ENCODE measurements at places on chromosomes 4 and X.

GRCh38 chr4:76275486-76276124 is 24.1 kb downstream of the FAM47E start:
- no peak for DNase-seq

DNA sequence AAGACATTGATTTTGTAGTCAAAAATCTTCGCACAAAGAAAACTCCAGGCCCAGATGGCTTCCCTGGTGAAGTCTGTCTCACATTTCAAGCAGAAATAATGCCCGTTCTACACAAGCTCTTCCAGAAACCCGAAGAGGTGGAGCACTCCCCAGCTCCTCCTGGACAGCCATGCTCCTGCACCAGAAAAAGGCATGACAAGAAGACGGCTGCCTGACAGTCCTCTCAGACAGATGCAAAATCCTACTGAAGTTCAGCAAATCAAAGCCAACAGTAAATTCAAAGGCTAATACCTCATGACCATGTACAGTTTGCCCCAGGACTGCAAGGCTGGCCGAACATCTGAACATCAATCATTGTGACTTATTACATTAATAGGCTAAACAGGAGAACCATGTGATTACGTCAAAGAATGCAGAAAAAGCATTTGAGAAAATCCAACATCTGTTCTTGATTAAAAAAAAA is 30.8 kb upstream of the MXD4 start:
- DNase-seq: no peak

- DNase-seq: no peak
These were observed 39.3 kb downstream of the ING2 start for GRCh38 chr4:183544109-183544508.

- DNase-seq: no peak
These were observed 146.1 kb downstream of the COL25A1 start for GRCh38 chr4:109156356-109156755.

DNA sequence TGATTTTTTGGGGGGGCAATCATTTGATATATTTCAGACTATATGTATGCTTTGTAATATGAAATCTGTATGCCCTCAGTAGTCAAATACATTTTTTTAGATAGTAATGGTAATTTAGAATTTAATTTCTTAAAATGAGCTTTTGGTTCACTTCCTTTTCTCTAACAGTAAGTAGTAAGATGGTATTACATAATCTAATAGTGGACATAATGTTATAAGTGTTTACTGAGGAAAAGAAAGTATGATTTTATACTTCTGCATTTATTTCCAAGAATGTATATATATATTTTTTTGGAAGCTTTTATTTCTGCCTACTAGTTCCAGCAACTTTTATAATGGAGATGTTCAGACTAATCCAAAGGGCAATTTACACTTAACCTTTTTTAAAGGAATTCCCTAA is 1450.7 kb upstream of the TENM3 start:
- DNase-seq: no peak

- no peak for DNase-seq
These were observed 49.5 kb upstream of the ADRA2C start for GRCh38 chr4:3716631-3717235.

DNA sequence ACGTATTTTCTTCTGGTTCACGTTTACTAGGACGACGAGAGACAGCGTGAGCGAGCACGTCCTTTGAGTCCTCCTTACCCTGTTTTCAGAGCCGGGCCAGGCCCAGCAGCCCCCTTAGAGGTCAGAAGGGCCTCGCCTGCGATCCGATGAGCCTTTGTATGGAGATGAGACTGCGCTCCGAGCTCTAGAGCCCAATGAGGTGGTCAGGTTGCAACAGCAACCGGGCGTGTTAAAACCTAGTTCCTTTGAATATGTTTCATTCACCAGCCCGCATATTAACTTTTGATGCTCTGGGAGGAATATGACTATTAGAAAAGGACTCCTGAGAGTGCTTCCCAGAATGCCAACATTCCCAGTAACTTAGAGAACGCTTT is 55.6 kb upstream of the TADA2B start:
- no peak for DNase-seq

DNA sequence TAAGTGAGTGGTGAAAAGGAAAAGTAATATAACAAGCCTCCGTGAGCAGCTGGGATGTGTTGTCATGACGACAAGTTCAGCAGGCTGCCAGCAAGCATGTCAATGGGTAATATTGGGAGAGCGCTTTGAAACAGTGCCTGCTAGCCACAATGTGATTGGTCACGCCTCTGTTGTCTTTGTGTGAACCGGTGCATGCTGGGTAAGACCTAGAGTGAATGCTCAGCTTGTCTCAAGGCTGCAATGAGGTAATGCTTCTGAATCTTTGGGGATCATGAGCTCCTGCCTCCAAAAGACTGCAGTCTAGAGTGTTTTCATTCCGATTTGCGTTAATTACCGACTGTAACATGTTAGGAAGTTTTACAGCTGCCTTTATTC is 54.9 kb downstream of the STOX2 start:
- DNase-seq: no peak

DNA sequence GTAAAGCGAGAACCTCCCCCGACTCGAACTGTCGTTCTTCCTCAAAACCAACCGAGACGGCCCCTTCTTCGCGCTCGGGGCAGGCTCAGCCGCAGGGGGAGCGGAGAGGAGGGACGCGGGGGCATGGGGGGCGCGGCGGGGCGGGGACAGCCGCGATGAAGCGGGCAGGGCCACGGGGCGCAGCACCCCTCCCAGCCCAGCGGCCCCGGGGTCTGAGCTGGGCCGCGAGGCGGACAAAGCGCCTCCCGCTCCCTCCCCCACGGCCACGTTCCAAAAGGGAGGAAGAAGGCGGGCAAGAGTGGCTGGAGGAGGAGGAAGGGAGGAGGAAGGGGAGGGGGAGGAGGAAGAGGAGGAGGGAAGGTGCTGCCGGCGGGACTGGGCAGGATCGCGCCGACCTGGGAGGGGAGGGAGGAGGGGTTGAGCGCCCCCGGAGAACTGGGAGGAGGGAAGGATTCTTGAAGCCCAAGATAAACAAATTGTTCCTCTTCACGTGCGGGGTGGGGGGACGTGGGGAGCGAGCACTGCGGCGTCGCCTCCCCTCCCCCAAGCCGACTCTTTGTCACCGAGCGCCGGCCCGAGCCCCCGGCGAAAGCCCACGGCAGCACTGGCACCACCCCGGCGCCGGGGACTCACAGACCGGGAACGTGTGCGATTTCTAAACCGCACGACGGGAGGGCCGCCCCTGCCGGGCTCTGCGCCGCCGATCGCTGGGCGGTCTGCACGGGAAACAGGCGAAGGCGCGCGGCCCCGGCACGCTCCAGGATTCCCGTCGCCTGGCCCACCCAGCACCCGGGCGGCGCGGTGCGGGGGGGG is 2.9 kb downstream of the MAML3 start:
- peak; percentile 74 for DNase-seq

DNA sequence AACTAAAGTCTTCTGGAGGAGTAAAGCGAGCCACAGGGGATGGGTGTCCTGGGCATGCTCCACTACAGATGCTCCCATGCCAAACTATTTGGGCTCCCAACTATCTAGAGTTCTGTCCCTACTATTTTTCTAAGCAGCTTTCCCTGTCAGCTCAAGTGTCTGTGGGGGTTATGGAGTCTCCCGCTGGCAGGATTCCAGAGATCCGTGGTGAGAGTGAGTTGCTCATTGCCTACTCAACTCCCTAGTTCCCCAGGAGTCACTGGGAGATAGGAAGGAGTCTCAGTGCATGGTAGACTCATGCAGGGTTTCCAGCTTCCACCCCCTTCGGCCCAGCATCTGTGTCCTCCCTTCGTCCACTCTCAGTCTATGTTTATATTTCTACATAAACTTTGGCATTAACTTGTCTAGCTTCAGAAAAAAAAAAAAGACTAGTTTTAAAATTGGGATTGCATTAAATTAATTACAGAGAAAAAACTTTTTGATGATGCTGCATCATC is 55.1 kb upstream of the INPP4B start:
- no peak for DNase-seq

DNA sequence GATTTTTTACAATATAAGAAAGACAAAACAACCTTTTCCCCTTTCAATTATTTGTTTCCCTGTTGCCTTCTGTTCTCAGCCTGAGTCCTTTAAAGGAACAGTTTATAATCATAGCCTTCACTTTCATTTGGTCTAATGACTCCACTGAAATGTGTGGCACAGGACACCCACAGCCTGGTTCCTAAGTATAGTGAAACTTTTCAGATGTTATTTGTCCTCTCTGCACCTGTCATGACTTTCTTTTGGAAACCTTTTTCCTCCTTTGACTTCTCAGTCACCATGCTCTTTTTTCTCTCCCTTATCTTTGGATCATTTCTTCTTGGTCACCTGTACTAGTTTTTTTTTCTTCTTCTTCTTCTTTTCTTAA is 237.8 kb upstream of the ANXA3 start:
- DNase-seq: no peak

DNA sequence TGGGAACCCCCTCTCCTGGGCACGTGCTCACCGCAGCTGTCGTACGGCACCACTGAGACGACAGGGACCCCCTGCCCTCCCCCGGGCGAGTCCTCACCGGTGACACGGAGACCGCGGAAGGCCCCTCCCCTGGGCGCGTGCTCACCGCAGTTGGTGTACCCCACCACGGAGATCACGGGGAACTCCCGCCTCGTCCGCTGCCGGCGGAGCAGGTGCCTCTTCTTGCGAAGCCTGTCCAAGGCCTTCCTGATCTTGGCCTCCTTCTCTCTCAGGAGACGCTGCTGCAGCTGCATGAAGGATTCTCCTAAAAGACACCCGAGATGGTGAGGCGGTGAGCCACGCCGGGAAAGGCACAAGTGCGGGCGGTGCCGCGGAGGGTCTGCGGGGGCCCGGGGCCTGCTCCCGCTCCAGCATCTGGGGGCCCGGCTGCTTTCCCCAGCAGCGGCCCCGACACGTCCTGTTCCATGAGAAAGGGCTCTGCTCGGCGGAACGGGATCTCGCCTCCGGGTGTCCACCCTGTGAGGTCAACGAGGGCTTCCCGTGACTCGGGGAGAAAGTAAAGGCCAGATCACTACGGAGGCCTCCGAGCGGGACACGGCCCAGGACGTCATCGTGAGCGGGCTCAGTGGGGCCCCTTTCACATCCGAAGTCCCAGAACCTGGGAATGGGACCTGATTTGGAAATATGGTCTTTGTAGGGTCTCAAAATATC is 5.8 kb downstream of the GTPBP6 start:
- DNase-seq: no peak

DNA sequence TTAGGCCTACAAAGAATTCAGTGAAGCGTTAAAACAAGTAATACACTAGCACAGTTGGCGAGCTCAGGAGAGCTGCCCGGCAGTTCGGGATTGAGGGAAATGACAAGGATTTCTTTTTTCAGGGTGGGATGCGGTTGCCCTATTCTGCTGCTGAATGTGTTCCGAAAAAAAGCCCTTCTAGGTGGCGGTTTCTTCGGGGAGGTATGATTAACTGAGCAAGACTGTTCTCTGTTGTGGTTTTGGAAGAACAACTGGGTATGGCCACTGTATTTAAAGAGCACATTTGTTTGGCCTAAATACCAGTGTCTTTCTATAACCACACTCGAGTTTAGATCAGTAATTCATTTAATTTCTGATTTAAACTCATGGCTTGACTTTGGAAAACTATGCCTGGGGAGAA is 459.7 kb upstream of the FAT1 start:
- DNase-seq: no peak

- DNase-seq: no peak
These were observed 234.8 kb upstream of the HHIP start for GRCh38 chr4:144411119-144411518.

- DNase-seq: no peak
These were observed 727.7 kb upstream of the FAM241A start for GRCh38 chr4:111417521-111417920.

DNA sequence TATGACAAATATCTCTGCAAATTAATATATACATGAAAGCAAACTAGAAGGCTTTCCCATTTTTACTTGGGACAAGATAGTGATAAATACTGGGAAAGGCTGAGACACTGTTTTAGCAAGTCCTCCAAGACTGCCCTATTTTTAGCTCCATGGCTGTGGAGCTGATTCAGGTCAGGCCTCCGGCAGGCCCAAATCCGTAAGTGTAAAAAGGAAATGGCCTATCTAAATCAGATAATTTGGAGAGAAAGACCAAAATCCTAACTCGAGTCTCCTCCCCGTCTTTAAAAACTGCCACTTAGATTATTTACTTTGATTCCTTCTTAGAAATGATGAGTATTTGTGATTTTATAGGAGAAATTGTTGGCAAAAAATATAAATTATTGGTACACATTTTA is 2.9 kb downstream of the OTUD4 start:
- DNase-seq: no peak

- DNase-seq: no peak
These were observed 33.8 kb downstream of the THOC2 start for GRCh38 chrX:123698979-123699520.

GRCh38 chrX:74931214-74931613 is 6.0 kb upstream of the NEXMIF start:
- DNase-seq: no peak

DNA sequence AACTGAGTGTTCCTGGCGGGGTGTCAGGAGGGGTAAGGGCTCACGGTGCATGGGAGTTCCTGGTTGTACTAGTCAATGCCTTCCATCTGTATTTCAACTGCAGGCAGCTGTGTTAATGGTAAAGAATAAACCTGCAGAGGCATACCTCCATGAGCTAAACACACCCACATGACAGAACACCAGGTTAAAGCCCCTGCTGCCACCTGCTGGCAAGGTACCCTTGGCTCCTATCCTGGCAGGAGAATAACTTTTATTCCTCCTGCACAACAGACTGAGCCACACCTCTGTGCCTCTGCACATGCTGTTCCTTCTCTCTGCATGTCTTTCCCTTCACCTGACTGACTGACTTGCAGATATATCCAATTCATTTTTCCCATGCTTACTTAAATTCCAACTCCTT is 11.1 kb downstream of the ITIH6 start:
- DNase-seq: no peak

DNA sequence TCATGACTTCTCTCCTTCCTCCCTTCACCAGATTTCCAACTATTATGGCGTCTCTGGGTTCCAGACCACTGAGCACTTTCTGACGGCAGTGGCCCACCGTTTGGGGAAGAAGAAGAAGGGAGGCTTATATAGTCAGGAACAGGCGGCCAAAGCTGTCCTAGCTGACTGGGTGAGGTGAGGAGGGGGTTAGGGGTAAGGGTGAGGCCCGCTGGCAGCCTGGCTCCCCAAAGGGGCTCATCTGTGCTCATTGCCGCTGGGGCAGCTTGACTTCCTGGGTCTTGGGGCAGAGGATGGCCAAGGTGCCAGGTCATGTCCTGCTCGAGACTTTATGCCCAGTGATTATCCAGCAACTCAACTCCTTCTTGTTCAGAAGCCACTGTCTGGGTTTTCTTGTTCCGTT is 21.8 kb downstream of the GNL3L start:
- DNase-seq: no peak

DNA sequence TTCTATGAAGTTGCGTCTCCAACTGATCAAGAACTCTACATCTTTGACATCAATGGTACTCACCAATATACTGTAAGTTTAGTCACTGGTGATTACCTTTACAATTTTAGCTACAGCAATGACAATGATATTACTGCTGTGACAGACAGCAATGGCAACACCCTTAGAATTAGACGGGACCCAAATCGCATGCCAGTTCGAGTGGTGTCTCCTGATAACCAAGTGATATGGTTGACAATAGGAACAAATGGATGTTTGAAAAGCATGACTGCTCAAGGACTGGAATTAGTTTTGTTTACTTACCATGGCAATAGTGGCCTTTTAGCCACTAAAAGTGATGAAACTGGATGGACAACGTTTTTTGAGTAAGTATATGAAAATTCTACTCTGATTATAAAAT is 162.3 kb downstream of the DCTD start:
- no peak for DNase-seq
